Endothelial cell (in vitro differentiated cells): ENCODE measurements at places on chromosomes 5 and 9.

GRCh38 chr5:170312666-170313065 is 15.1 kb upstream of the LCP2 start:
- DNase-seq = no peak

- DNase-seq = no peak
Measured at GRCh38 chr9:135139366-135139959, 52.0 kb downstream of the OLFM1 start.

DNA sequence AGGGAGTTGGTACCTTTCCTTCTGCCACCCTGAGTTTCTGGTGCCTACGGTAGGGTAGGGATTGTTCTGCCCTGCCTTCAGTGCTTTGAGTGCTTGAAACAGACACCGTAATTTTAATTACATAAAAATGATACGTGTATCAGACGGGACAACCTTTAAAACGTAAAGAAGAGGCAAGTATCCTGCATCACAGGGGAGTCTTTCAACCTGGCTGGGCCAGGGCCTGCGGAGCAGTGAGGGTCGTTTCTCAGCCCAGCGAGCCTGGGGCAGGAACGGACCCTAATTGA is 483 bp upstream of the DAB2IP start:
- no peak for DNase-seq

GRCh38 chr5:107602896-107603295 is 67.8 kb downstream of the EFNA5 start:
- no peak for DNase-seq

DNA sequence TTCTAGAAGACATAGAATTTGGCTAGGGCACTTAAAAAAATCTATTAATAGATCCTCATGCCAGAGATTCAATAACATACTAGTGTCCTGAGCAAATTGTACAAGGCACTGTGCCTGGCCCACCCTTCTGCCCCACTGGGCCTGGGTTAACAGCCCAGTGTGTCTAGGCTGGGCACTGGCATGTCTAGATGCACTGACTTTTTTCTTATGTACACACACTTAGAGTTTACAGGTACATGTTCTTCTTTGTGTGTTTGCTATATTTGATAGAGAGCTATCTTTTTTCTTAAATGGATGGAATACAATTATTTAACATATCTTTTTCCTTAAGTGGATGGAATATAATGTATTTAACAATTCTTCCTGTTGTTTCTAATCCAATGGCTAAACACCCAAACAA is 241.5 kb downstream of the AUH start:
- no peak for DNase-seq

GRCh38 chr9:21689854-21690253 is 112.6 kb upstream of the MTAP start:
- no peak for DNase-seq

- no peak for DNase-seq
Measured at GRCh38 chr5:119402081-119402480, 46.3 kb downstream of the TNFAIP8 start.

DNA sequence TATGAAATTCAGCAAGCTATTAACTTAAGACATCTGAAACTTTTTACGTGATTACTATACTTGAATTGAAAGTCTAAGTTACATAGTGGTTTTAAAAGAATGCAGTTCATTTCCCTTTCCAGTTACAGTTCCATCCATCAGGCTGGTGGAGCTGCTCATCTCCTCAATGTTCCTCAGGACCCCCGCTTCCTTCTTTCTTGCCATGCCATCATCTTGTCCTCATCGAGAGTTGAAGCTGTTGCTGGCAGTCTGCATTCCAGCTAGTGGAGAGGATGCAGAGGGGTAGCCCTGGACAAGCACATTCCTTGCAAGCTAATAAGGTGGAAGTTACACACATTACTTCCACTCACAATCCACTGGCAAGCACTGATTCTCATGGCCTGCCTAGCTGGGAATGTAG is 8.8 kb upstream of the RNF183 start:
- DNase-seq = no peak

GRCh38 chr9:127258606-127259471 is 5.7 kb upstream of the GARNL3 start:
- no peak for DNase-seq

- no peak for DNase-seq
Measured at GRCh38 chr5:10621832-10622231, 58.0 kb downstream of the ANKRD33B start.

GRCh38 chr9:93083592-93084470 is 12.2 kb upstream of the CARD19 start:
- no peak for DNase-seq

GRCh38 chr5:56346741-56347535 is 113.8 kb upstream of the ANKRD55 start:
- no peak for DNase-seq

GRCh38 chr9:38195737-38196161 is 126.7 kb upstream of the SHB start:
- no peak for DNase-seq

DNA sequence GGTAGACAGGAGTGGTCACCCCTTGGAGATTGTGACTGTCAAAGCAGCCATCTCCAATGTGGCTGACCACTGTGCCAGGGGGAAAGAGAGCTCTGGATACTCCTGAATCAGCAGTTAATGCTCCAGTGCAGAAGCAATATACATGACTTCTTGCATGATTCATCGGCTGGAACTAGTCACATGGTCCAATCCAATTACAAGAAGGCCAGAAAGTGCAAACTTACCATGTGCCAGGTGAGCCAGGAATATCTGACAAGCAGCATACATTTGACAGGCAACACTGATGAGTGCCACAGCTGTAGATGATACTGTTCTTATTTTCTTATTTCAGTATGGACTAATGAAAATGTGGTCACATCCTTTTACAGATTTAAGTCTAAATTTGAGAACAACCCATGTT is 440.0 kb upstream of the MPDZ start:
- no peak for DNase-seq

DNA sequence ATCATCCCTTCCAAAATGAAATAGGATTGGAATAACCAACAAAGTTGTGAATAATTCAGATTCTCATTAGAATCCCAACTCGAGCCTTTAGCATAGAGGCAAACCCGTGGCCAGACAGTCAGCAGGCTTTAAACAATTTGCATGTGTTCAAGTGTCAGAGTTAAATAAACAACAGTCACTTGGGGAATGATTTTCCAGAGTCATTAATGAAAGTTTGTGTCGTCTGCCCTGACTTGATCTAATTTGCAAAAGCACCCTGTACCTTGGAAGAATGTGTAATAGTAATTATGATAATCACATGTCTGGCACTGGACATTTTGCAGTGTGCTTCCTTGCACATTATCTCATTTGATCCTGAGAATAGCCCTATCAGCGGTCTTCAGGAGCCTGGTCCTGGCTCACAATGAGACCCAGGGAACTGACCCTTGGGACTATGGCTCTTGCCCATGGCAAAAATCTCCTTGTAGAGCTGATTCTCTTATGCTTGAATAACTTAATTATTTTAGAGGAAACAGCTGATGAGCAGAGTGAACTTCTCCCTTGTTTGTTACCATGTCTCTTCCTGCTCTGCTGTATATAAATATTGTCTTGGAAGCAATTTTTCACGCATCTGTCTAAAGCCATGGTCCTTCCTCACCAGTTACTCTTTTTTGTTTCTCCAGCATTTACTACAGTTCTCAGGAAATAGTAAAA is 272.7 kb downstream of the NR3C1 start:
- DNase-seq = no peak

- no peak for DNase-seq
Measured at GRCh38 chr5:143434261-143435209, 31.0 kb upstream of the NR3C1 start.

- no peak for DNase-seq
Measured at GRCh38 chr9:125146247-125146646, 2.9 kb upstream of the SCAI start.

DNA sequence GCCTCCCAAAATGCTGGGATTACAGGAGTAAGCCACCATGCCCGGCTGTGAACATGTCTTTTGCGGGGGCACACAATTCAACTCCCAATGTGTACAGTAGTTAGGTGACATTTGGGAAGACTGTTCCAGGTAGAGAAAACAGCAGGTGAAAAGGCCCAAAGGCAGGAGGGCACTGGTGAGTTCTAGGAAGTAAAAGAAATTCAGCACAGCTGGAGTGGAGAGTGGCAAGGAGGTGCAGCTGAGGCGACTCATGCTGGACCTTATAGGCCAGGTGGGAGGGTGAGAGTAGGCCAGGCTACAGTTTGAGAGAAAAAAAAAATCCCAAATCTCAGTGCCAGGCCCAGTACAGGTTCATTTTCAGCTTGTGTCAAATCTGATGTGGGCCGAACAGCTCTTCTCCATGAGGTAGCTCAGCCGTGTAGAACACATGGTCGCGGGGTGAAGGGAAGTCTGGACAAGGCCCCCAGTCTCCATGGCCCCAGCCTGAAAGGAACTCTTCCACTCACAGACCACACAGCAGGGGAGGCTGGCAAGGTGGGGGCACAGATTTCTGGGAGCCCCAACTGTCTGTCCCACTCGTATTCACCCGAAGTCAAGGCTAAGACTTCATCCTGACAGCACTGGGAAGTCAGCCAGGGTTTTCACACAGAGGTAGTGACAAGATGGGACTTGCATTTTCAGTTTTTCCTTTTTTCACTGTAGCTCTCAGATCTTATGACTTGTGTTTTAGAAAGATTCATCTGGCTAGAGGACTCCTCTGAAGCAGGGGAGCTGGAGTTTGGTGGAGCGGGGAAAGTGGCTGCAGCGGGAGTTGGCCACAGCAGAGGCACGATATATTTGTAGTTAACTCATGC is 4.5 kb upstream of the HNRNPAB start:
- no peak for DNase-seq

DNA sequence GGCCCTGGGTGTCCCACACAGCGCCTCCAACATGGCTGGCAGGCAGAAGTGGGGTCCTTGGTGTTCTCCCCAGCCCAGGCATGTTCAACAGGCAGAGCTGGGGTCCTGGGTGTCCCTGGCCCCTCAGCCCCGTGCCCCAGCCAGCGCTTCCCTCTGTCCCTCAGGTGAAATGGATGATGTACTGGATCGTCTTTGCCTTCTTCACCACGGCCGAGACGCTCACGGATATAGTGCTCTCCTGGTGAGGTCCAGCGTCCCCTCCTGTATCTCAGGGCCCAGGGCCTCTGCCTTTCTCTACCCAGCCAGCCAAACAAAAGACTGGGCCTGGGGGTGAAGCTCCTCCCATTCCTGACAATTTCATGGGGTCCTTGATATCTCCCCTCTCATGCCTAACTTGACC is 2.4 kb downstream of the REEP2 start:
- no peak for DNase-seq

DNA sequence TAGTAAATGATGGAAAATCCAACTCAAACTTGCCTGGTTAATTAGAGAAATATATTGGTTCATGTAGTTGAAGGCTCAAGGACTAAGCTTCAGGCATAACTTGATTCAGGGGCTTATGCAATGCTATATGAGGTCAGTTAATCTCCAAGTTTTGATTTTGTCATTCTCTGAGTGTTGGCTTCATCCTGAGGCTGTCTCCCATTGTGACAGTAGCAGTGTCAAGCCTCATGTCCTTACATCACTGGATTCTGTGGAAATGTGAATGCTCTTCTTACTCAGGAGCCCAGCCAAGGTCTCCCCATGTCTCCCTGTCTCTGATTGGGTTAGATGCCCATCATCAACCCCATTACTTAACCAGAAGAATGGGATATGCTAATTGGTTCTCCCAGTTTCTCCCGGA is 44.4 kb upstream of the SNX2 start:
- DNase-seq = no peak

- no peak for DNase-seq
Measured at GRCh38 chr5:131747180-131748105, 49.4 kb downstream of the FNIP1 start.

DNA sequence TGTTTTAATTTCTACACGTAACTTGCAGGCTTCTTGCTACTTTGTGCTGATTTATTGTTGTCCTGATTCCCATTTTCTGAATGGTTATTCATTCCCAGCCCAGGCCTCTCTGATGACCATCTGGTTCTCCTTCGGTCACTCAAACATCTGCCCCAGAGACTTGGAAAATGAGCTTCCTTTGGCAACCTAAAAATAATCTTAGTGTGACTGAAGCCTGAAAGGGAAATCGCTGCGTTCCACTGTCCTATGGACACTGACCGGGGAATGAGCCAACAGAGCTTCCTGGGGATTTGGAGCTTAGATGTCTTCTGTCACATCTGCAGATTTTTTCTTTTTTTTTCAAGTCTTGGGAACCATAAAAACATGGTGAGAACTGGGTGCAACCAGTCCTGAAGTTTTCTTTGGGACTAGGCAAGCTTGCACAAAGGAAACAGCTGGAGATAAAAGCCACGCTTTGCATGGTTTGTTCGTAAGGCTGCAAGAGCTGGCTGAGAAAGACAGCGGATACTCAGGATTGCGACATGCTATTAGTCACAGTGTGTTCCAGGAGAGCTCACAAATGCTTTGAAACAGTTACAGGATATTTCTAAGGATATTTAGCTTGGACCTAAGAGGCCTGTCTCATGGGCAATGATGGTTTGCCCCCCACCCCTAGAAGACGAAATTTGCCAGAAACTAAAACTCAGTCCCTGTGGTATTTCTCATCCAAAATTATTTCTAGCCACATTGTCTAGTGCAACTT is 146.2 kb downstream of the GOLPH3 start:
- peak; percentile 31 for DNase-seq

DNA sequence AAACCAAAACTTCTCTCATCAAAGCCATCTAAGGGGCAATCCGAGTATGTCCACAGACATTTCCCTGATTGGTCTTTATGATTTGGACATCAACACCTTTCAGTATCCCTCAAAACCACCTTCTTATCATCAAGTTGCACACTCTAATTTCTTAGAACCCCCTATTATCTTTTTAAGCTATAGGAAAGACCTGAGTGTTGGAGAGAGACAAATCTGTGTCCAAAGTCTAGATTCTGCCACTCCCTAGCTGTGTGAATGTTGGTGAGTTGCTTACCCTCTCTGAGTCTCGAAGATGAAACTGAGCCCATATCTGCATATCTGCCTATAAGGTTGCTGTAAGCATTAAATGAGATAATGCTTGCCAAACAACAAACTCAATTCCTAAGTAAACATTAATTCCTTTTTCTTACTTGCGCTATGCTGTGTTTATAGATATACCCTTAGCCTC is 159.1 kb downstream of the DOCK8 start:
- DNase-seq = no peak

- no peak for DNase-seq
Measured at GRCh38 chr5:820245-820644, 30.5 kb downstream of the ZDHHC11 start.

GRCh38 chr5:56440871-56441740 is 208.0 kb upstream of the ANKRD55 start:
- DNase-seq = no peak

DNA sequence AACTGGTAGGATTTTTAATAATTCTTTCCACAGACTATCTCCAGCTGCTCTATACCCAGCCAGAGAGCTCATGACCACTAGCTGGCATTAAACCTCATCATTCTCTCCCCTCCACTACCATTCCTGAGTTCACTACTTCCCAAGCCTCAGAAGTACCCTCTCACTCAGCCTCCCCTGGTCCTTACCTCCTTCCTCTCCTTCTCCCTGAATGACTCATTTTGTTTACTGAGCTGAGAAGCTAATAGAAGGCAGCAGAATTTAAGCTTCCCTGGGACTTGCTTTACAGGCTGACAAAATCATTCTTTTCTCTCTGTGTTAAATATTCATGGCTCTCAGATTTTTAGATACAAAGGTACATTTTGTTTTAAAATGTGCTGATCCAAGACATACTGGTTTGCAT is 305.4 kb downstream of the TLR4 start:
- no peak for DNase-seq
